ENCODE measurements at places on chromosomes 5 and 9.

GRCh38 chr5:139667730-139668063 lies 19.5 kb downstream of the CXXC5 start:
- DNase-seq: no peak

DNA sequence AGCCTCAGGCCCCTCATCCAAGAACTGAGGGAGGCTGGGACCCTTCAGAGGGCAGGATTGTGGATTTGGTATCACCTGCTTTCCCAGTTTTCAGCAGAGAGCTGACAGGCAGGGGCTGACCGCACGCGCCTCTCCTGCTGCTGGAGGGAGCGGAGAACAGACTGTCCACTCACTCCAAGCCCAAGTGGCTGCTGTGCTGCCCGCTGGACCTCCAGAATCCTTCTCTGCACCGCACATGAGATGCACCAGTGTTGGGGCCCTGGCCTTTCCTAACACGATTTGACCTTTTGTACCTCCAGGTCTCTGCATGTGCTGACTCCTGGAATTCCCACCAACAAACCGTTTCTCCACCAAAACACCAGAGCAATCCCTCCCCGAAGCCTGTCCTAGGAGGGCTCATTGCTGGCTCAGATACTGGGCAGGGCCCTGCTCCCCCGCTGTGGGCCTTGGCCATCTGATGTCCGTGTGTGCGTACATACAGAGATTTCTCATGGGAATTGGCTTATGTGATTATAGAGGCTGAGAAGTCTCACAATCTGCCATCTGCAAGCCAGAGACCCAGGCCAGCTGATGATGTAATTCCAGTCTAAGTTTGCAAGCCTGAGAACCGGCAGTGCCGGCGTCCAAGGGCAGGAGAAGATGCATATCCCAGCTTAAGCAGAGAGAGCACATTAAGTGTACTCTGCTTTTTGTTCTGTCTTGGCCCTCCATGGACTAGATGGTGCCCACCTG lies 141.7 kb downstream of the GADD45G start:
- DNase-seq: no peak

DNA sequence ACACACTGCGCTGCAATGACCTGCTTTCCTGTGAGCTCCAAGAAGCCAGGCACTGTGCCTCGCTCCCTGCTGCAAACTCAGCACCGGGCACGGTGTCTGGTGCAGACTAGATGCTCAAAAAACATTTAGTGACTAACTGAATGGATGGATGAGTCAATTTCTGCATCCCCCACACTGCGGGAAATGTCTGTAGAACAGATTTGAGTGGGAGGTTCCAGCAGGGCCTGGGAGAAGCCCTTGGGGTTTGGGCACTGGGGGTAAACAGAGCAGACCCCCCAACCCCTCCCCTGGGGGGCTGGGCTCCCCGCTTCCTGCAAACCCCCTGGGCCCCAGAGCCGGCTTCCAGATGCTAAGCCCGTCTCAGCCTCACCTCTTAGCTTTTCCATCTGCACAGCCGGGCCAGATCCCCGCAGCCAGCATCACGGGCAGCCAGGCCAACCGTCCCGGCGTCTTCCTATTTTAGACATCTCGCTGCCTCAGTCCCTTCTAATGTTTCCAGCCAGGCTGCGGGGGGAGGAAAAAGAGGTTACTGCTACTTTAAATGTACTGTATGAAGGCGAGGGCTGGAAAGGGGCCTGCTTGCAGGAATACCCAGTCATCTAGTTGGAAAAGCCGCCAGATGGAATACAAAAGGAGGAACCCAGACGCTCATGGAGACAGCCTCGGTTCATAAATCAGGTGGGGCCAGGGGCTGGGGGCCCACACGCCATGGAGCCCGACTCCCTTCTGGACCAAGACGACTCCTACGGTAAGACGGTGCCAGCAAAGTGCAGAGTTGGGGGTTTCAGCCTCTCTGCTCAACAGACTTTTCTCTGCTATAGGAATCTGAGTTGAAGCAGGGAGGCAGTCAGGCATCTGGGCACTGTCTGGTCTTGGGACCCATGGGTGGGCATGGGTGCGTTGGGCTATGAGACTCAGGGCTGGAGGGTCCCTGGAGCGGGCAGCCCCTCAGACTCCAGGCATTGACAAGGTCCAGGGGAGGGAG lies 67.1 kb upstream of the GGTA1 start:
- peak; percentile 86 for DNase-seq

- no peak for DNase-seq
Observed at GRCh38 chr5:68289498-68289897, 73.9 kb downstream of the PIK3R1 start.

All from cardiac septum (tissue), 1 donor.